ENCODE measurements at places on chromosomes 2 and 18.

DNA sequence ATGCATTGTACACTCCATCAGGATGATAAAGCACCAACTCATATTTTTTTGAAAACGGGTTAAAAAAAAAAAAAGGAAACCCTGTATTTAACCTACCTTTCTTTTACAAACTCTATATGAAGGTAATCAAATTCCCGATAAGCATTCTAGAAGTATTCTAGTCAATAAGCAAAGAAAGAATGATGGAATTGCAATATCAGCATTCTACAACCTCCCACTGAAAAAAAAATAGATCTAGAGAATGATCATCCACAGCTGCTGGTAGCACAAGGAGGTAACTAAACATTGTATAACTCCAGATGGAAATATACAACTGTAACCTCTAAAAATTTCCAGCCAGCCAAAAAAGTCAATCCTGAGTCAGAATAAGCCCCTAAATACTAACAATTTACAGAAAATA is 95.3 kb upstream of the DCC start:
- DNase-seq = no peak

GRCh38 chr2:207473931-207474235 is 55.9 kb upstream of the CREB1 start:
- no peak for DNase-seq

DNA sequence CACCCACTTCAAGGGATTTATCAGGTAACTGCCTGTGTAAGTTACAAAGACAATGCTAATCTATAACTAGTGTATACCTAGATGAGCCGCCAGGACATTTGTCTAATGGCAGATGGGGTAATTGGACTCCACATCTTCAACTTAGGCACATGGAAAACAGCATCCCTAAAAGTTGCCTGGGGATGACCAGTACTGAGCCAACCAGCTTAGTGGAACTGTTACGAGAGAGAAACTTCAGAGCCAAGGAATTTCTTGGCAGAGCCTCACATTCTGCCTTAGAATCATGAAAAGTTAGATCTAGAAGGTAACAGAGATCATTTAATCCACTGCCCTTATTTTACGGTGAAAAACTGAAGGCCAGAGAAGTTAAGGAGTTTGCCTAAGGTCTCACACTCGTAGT is 15.5 kb upstream of the CLASP1 start:
- DNase-seq = no peak

- no peak for DNase-seq
These were observed 14.8 kb downstream of the KCNIP3 start for GRCh38 chr2:95311815-95312542.

DNA sequence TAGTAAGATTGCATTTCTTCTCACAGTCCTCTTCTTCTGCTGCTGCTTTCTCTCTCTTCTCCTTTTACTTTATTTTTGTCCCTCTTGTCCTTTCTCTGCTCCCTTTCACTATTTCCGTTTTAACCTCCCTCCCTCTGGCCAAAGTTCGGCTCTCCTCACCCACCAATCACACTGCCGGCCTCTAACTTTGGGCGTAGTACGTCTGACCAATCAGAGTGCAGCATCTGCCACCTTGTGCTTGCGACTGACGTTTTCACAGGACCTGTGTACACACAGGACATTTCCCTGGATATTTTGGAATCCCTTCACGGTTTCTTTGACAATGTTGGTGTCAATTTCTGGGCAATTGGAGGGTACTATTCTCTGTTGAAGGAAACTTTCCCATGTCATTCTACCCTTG is 22.6 kb upstream of the ICOS start:
- DNase-seq = no peak

- DNase-seq = no peak
These were observed 260.5 kb upstream of the SLC39A10 start for GRCh38 chr2:195396479-195396878.

GRCh38 chr2:5236249-5236648 is 455.9 kb upstream of the SOX11 start:
- no peak for DNase-seq

- DNase-seq = no peak
These were observed 92.1 kb downstream of the ACKR3 start for GRCh38 chr2:236661762-236662110.

- no peak for DNase-seq
These were observed 32.9 kb upstream of the PPM1B start for GRCh38 chr2:44135771-44136170.

- DNase-seq = no peak
These were observed 308.1 kb downstream of the TMX3 start for GRCh38 chr18:68406761-68407160.

- no peak for DNase-seq
These were observed 29.4 kb upstream of the LPIN2 start for GRCh38 chr18:3042379-3042778.

DNA sequence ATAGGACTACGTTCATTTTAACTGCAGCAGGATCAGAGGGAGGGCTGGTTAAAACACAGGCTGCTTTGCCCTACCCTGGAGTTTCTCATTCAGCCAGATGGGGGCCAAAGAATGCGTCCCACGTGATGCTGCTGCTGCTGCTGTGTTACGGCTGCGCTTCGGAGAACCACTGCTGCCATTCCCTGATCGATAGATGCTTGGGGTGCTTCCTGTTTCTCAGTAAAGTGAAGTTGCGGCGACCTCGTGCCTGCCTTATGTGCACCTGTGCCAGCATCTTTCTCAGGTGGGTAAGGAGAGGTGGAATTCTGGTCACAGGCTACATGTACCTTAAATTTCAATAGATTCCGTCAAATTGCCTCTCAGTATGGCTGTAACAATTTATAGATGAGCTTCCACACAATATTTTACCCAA is 24.7 kb upstream of the TOGARAM2 start:
- peak; percentile 48 for DNase-seq

DNA sequence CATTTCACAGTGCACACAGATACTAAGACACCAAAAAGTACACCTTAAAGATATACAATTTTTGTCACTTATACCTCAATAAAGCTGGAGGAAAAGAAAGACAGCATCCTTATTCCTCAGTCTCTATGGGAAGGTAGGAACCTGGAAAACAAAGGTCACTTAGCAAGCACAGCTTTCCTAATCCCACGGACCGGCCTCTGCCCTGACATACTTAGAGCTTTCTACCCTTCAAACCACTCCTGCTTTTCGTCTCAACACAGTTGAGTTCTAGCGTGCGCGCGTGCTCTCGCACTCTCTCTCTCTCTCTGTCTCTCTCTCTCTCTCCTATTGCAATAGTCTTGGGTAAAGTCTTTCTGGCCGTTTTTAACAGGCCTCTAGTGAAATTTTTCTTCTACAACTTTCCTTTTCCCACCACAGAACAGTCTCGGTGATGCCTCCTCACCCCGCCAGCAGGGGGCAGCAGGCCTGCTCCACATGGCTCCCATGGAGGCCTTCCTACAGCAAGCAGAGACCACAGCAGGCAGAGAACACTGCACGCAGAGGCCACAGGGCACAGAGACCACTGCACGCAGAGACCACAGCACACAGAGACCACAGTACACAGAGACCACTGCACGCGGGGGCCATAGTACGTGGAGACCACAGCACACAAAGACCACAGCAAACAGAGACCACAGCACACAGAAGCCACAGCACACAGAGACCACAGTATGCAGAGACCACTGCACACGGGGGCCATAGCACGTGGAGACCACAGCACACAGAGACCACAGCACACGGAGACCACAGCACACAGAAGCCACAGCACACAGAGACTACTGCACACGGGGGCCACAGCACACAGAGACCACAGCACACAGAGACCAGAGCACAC is 106.9 kb downstream of the FBXO15 start:
- peak; percentile 36 for DNase-seq

- no peak for DNase-seq
These were observed 182.4 kb downstream of the NCK2 start for GRCh38 chr2:105926960-105927678.

GRCh38 chr2:106012591-106013347 is 181.3 kb downstream of the UXS1 start:
- no peak for DNase-seq

DNA sequence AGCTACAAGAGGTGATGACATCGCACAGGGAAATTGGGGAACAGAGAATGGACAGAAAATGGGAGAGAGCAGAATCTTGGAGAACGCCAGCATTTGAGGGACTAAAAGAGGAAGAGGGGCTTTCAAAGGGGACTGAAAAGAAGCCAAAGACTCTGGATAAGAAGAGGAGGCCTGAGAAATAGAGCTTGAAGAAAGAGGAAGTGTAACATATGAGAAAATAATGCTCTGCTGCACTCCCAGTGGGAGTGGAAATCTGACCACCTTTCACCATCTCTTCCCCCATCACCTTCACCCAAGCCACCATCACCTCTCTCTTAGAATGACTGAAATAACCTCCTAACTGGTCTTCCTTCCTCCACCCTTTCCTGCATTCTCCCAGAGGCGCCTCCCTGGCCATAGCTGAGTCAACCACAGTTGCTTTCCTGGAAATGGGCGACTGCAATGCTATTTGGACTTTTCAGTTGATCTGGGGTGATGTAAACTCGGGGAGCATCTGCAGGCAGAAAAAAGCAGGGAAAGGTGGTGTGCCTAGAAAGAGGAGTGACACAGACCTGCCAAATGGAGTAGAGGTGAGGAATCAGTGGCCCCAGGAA is 16.8 kb downstream of the CXCR1 start:
- no peak for DNase-seq

- no peak for DNase-seq
These were observed 24.4 kb downstream of the MBP start for GRCh38 chr18:77108001-77108692.

GRCh38 chr2:219688560-219689445 is 61.4 kb downstream of the SLC4A3 start:
- DNase-seq = no peak

- DNase-seq = no peak
These were observed 41.4 kb downstream of the TET3 start for GRCh38 chr2:74025971-74026612.

DNA sequence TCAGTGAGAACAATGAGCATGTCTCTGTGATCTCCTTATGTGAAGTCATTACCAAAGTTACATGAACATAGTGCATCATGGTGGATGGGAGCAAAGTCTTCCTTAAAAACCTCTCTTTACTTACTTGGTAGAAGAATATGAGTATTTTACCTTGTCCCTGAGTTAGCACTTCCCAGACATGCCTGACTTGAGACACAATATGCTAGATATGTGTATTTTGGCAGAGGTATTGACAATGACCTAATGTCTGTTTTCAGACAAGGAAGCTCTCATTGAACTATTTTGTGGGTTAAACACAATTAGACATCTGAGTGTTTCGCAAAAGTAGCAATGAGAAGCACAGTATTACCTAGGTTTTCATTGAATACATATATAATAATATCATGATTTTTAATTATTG is 99.1 kb upstream of the MC4R start:
- no peak for DNase-seq

- no peak for DNase-seq
These were observed 44.9 kb upstream of the TTC39C start for GRCh38 chr18:23969664-23970063.

- no peak for DNase-seq
These were observed 127.6 kb upstream of the LINC00305 start for GRCh38 chr18:64276311-64277090.

DNA sequence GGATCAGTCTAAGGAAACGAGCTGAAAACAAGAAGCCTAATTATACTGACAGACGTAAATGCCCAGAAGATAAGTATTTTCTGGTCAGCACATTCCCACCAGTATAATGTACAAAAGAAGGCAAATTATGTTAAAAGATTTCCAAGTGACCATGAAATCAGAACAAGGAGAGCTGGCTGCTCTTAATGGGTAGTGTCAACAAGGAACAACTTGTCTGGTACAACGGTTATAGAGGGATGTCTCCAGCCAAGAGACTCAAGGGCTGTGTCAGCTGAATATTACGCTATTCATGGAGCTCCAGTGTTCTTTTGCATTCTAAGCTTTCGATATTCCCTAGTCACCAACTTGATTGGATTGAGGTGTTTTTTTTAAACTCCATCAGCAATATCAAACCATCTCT is 8.6 kb upstream of the L3MBTL4 start:
- no peak for DNase-seq

GRCh38 chr2:175309799-175310198 is 128.3 kb upstream of the ATP5MC3 start:
- DNase-seq = peak; percentile 20

DNA sequence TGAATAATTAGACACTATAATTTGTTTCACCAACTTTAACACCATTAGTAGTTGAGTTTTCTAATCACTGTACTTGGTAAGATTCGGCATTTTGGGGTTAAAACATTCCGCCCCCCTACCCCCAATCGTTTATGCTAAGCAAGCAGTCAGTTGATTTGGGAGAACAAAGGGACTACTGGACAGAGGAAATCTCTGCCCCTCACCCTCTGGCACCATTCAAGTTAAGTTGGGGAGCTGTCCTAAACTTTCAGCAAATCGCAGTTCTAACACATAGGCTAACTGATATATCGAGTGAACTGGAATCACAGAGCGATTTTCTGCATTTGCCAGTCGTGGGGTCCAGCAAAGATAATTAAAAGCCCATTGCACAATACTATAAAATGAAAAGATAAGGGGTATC is 5.6 kb downstream of the KLF7 start:
- DNase-seq = no peak

DNA sequence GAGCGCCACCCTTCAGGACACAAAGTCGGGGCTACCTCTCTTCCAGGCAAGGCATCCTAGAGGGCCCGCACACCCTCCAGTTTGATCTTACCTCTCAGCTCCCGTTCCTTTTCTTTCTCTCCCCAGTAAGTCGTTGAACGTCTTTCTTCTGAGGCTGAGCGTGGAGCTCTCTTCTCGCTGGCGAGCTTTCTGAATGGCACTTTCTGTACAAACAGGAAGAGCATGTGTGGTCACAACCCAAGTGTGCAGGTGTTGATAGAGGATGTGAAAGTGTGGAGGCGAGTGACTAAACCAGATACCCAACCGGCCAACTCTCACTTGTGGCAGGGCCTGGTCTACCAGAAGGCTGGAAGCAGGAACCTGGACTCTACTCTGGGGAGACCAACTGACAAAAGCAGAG is at the start of gene AFF3:
Gene AFF3, minus strand, starts transcription at position 198 of the 400 bp plus-strand sequence. CDS start 38,136 bp downstream, outside the sequence.
- DNase-seq = no peak

DNA sequence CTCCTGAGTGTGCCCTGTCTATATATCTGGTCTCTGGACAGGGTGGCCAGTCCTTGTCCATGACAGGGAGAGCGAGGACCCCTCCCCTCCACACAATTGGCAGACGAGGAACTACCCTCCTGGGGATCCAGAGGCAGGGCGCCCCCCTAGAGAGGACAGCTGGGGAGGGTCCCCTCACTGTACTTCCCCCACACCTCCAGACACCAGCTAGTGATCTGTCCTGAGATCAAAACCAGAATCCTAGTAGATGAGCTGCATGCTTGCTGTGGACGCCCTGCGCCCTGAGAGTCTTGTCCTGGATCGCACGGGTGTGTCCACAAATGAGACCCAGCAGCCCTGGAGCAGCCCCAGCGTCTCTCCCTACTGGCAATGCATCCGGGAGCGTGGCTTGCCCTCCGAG is 83.4 kb upstream of the PXDN start:
- DNase-seq = no peak

- DNase-seq = no peak
These were observed 148.3 kb downstream of the PLEKHA3 start for GRCh38 chr2:178628605-178629004.

- no peak for DNase-seq
These were observed 6.6 kb downstream of the TMEM18 start for GRCh38 chr2:670637-671036.

- DNase-seq = no peak
These were observed 38.4 kb downstream of the LYPD6B start for GRCh38 chr2:149076863-149077412.

Measured in neural crest cell (in vitro differentiated cells).